Activated CD4-positive, alpha-beta T cell treated with anti-CD3 and anti-CD28 coated beads, Interleukin-2, Interleukin-6, amounts not matched to agents 100 ng/mL and 50 ng/mL, durations not matched to agents 16 hours and 8 hours (primary cell): ENCODE measurements at places on chromosomes 16 and 17.

- DNase-seq, result no peak
These were observed 32.9 kb downstream of the SRCIN1 start for GRCh38 chr17:38572669-38573365.

DNA sequence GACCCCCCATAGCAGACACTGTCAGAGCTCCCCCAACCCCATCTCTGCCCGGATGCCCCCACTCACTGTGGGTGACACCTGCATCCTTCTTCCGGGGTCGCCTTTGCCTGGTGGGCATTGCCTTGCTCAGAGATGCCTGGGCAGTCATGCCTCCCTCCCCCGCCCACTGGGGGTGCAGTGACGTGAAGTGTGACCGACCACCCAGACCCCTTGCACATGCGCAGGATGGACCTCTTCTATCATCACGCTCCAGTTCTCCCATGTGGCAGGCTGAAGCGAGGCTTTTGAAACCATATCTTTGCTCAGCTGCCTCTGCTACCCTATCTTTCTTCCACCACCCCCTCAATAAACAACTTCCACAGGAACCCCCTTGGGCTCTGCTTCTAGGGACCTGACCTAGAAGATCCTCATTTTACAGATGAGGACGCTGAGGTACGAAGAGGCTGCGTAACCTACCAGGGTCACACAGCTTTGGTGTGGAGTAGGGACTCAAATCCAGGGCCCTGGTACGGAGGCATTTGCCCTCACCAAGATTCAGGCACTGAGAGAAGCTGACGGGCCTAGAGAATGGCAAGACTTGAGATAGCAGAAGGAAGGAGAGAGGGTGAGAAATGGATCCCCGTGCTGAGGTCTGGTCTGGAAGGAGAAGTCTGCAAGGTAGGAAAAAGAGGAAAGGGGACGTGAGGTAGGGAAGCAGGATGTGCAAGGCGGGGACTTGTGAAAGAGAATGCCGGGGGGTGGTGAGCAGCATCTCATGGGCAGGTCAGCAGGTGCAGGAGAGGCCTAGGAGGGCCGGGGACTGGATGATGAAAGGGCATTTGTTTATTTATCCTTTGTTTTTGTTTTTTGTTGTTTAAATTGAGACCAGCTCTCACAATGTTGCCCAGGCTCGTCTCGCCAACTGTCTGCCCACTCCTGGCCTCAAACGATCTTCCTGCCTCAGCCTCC is 14.4 kb downstream of the NLRC5 start:
- DNase-seq, result no peak

- no peak for DNase-seq
These were observed 133.7 kb downstream of the USP31 start for GRCh38 chr16:23015580-23015979.

DNA sequence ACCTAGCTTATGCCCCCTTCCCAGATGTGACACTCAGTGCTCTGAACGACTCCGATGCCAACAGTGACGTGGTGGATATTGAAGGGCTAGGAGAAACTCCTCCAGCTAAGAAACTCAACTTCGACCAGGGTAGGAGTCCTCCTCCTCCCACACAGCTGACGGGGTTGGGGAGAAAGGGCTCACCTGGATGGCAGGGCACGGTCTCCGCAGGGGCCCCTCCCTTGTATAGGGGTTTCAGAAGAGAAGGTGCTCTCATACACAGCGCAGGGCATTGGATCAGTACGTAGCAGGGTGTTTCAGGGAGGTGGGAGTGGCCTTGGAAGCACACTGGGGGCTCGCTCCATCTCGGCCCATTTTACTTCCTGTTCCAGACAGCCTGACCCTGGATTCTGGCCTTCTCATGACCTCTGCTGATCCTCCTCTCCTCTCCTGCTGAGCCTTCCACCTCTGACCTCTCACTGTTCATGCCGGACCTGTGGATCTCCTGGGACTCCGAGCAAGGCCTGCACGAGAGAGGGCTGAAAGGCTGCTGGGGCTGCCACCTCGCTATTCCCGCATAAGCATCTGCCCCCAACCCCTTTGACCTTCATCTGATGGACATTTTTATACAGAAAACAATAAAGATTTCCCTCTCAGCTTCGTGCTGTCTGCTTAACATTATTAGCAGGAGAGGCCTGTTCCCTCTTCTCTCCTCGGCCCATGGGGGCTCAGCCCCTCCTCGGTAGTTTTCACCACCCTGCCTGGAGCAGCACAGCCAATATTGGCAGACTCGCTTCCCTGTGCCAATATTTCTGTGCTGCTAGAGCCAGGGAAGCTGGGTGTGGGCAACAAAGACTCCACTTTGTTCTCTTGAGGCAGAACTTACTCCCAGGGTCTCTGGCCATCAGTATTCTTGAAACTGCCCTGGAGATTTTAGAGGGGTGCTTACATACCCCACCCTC is 4.7 kb downstream of the RNASEK start:
- no peak for DNase-seq

DNA sequence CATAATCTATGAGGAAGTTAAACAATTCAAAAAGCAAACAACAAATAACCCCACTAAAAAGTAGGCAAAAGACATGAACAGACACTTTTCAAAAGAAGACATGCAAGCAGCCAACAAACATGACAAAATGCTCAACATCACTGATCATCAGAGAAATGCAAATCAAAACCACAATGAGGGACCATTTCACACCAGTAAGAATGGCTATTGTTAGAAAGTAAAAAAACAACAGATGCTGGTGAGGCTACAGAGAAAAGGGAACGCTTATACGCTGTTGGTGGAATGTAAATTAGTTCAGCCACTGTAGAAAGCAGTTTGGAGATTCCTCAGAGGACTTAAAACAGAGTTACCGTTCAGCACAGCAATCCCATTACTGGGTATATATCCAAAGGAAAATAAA is 24.4 kb downstream of the TNFRSF13B start:
- no peak for DNase-seq

DNA sequence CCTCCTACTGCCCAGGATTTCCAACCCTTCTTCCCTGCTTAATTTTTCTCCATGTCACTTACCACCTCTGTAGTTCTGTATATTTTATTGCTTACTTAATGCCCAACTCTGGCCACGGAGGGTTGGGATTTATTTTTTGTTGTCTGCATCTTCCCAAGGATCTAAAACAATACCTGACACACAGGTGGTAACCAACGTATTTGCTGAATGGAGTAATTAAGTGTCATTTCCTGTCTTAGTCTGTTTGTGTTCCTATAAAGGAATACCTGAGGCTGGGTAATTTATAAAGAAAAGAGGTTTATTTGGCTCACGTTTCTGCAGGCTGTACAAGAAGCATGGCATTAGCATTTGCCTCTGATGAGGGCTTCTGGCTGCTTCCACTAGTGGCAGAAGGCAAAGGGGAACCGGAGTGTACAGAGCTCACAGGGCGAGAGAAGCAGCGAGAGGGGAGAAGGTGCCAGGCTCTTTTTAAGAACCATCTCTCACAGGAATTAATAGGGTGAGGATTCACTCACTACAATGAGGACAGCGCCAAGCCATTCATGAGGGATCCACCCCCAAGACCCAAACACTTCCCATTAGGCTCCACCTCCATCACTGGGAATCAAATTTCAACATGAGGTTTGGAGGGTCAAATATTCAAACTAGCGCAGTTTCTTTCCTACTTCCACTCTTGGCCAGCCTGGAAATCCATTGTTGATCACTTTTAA is 44.8 kb downstream of the ERN1 start:
- no peak for DNase-seq

DNA sequence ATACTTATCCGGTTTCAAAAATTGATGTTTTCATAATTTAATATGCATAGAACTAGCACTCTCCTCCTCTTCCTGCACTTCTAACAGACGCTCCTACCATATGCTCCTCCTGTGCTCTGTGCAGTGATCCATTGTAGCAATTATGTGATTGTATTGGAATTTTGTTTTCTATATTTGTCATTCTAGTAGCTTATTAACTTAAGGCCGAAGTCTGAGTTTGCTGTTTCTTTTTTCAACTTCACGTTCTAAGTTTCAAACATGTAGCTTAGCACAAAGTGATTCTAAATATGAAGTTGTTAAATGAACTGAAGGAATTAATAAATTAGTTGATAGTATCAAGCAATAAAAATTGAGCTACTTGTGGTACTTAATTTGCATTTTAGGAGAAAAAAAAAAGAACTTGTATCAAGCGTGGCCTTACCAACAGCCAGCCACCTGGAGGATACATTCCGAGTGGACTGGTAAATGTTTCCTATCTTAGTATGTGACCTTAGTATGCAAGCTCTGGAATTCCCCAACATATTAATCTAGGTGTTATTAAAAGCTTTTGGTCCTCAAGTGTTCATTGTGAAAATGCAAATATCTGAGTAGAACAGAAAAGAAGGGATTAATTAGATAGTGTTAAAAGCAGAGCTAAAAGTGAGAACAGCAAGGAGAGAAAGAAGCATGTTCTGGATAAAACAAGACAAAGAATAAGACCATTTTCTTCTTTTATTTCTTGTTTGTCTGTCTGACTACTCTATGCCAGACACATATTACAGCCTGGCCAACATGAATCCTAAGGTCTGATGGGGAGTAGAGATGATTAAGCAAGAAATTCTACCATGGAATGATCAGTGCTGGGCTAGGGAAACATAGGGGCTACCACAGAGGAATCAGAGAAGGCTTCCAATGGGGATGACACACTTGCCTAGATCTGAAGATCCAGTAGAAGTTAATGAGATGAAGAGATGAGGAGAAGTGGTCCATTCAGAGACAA is 290.4 kb upstream of the MON1B start:
- no peak for DNase-seq

GRCh38 chr17:68260051-68260762 is 12.4 kb downstream of the AMZ2 start:
- DNase-seq, result no peak

- no peak for DNase-seq
These were observed 33.6 kb upstream of the PABPN1L start for GRCh38 chr16:88899901-88900661.

- no peak for DNase-seq
These were observed 50.5 kb downstream of the GLG1 start for GRCh38 chr16:74556375-74556922.

GRCh38 chr16:75198135-75198600 is 8.8 kb downstream of the CTRB2 start:
- DNase-seq, result no peak

- DNase-seq, result no peak
These were observed 107.9 kb downstream of the WSCD1 start for GRCh38 chr17:6177941-6178694.

DNA sequence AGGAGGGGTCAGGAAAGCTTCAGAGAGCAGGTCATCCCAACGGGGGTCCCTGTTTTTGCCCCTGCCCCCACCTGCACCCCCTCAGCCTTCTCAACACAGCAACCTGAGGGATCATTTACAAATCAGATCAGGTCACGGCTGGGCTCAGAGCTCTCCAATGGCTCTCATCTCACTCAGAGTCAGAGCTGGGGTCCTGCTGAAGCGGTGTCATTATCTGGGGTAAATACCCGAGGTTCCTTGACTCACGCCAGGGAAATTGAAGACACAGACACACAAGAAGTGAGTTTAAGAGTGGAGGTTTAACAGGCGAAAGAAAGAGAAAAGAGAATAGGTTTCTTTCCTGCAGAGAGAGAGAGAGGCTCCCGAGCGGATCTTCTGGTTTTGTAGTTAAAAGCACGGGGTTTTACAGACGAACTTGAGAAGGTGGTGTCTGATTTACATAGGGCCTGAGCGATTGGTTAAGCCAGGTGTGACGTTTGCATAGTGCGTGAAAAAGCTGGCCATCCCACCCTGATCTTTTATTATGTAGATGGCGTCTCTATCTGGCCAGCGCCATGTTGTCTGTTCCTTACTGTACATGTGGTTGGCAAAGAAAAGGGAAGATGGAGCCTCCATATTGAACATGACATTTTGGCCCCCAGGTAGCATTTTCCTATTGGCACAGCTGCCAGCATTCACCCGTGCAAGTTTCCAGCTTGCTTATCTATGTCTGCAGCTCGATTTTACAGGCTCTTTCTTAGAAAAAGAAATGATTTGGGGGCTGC is 51.4 kb downstream of the WSB1 start:
- no peak for DNase-seq
